ENCODE measurements at places on chromosomes 11 and 22. TPM values are rescaled to one million over a fixed set of nuclear protein-coding genes. Genes with fewer than 3 reads are reported as not detected.

The FDXACB1 gene
- total RNA-seq, result 4.4 TPM

The KDM4E gene
- 0.50 TPM for total RNA-seq

The GDPD5 gene
- 16.4 TPM for total RNA-seq

The OR2AT4 gene
- under 0.01 TPM for total RNA-seq

The TMEM86A gene
- 12.7 TPM for total RNA-seq

The TTC17 gene
- total RNA-seq, result 83.2 TPM

The FUT4 gene
- 0.81 TPM for total RNA-seq

The PANX3 gene
- total RNA-seq, result not detected

The CHRNA10 gene
- 0.62 TPM for total RNA-seq

The THOC5 gene
- 37.4 TPM for total RNA-seq

The SLC15A3 gene
- total RNA-seq, result 0.81 TPM

The RHOD gene
- not detected for total RNA-seq

The OR2AG2 gene
- total RNA-seq, result 1.3 TPM

The SULT4A1 gene
- 1.6 TPM for total RNA-seq

The UBASH3B gene
- 16.5 TPM for total RNA-seq

The NAALADL1 gene
- 5.3 TPM for total RNA-seq

The PITPNM1 gene
- 34.4 TPM for total RNA-seq

The MFRP gene
- total RNA-seq, result 0.18 TPM

The POU2AF2 gene
- not detected for total RNA-seq

The CYTH4 gene
- total RNA-seq, result 6.3 TPM

The CARD16 gene
- total RNA-seq, result 8.7 TPM

The MAPK1 gene
- 60.1 TPM for total RNA-seq

The FGF4 gene
- total RNA-seq, result not detected

The TMEM45B gene
- 0.11 TPM for total RNA-seq

The KIF18A gene
- 2.0 TPM for total RNA-seq

The OR56A1 gene
- 0.27 TPM for total RNA-seq

The OR6T1 gene
- not detected for total RNA-seq

The MYBPC3 gene
- not detected for total RNA-seq

The SESN3 gene
- 305 TPM for total RNA-seq

The STK33 gene
- 3.5 TPM for total RNA-seq

The ZNF214 gene
- 10.4 TPM for total RNA-seq

The YPEL1 gene
- 0.81 TPM for total RNA-seq

The ARFGAP3 gene
- 40.8 TPM for total RNA-seq

The TTC36 gene
- not detected for total RNA-seq

The PIWIL4 gene
- 0.75 TPM for total RNA-seq

The OR52N4 gene
- total RNA-seq, result 0.63 TPM

The PRR33 gene
- total RNA-seq, result not detected

The APOL1 gene
- total RNA-seq, result 171 TPM

The CDC42EP1 gene
- 10.0 TPM for total RNA-seq

The UBQLNL gene
- 0.60 TPM for total RNA-seq

The BLID gene
- total RNA-seq, result 0.64 TPM

The CASP5 gene
- not detected for total RNA-seq

The OR10D3 gene
- 0.11 TPM for total RNA-seq

The NCF4 gene
- total RNA-seq, result not detected

The APOL5 gene
- not detected for total RNA-seq

The OVOL1 gene
- total RNA-seq, result 0.85 TPM
